ENCODE measurements at places on chromosomes 13 and 19.
A peak's percentile ranks its signal among the peaks of the same experiment; 100 is the strongest.

- DNase-seq: no peak
- peaks cover 9% of the 10 kb centered on the region for H3K4me1 ChIP-seq
- no peak overlapping the region for H3K4me3 ChIP-seq
- no peak overlapping the region for H3K27ac ChIP-seq
Observed at GRCh38 chr19:19257137-19257536, 16.0 kb downstream of the TM6SF2 start.

DNA sequence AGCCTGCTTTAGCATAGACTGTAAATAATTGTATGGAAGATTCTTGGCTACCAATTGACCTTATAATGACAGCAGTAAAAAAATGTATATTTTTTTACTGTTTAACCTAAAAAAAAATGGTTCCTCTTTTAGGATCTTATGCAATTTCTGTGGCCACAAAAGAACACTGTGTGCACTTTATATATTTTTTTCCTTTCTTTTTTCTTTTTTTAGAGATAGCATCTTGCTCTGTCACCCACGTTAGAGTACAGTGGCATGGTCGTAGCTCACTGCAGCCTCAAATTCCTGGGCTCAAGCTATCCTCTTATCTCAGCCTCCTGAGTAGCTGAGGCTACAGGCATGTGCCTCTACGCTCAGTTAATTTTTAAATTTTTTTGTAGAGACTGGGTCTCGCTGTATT, 6.1 kb downstream of the FLT3 start:
- no peak overlapping the region for H3K4me3 ChIP-seq
- DNase-seq: no peak
- H3K4me1 ChIP-seq: no peaks in the 10 kb centered on the region
- H3K36me3 ChIP-seq: no peaks in the 10 kb centered on the region
- peaks cover 68% of the 10 kb centered on the region for H3K27me3 ChIP-seq
- no peak overlapping the region for H3K27ac ChIP-seq

- H3K27me3 ChIP-seq: no peaks in the 10 kb centered on the region
- peaks cover 25% of the 10 kb centered on the region for H3K4me1 ChIP-seq
- no peak overlapping the region for H3K27ac ChIP-seq
- no peak overlapping the region for H3K4me3 ChIP-seq
- H3K36me3 ChIP-seq: no peaks in the 10 kb centered on the region
Observed at GRCh38 chr13:25871389-25872125, 180.3 kb downstream of the SHISA2 start.

- DNase-seq: peak; percentile 59
- no peak within 1 kb of the TSS for H3K4me3 ChIP-seq
- peaks cover 22% of the 10 kb centered on the region for H3K4me1 ChIP-seq
- peaks cover 21% of the 10 kb centered on the region for H3K27me3 ChIP-seq
Observed at GRCh38 chr19:53881482-53882390, at the start of gene PRKCG. Gene PRKCG, plus strand, starts transcription at chr19:53882197. Its CDS starts 298 bp downstream, at chr19:53882495.

- H3K4me1 ChIP-seq: no peaks in the 10 kb centered on the region
- H3K4me3 ChIP-seq: no peak overlapping the region
- no peak overlapping the region for H3K27ac ChIP-seq
- no peak for DNase-seq
- peaks cover 4% of the 10 kb centered on the region for H3K36me3 ChIP-seq
Observed at GRCh38 chr19:29001597-29002245, 211.2 kb downstream of the UQCRFS1 start.

DNA sequence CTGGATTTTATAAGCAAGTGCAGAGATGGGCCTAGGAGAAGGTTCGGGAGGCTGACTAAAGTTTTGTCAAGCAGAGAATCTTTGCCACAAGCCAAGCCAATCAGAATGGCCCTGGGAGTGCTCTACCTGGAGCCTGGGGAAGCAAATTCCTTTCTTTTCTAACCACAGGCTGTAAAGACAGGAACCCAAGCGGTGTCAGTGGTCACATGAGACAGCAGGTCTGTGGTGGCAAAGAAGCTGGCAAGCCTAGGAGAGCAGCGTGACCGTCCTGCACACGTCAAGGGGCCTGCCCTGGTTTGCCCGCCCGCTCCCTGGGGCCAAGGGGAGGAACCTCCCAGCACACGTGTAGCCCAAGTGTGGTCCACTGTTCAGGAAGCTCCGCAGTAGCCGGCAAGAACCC, 90.8 kb downstream of the IPO5 start:
- H3K4me1 ChIP-seq: no peaks in the 10 kb centered on the region
- peaks cover 5% of the 10 kb centered on the region for H3K36me3 ChIP-seq
- H3K27ac ChIP-seq: no peak overlapping the region

DNA sequence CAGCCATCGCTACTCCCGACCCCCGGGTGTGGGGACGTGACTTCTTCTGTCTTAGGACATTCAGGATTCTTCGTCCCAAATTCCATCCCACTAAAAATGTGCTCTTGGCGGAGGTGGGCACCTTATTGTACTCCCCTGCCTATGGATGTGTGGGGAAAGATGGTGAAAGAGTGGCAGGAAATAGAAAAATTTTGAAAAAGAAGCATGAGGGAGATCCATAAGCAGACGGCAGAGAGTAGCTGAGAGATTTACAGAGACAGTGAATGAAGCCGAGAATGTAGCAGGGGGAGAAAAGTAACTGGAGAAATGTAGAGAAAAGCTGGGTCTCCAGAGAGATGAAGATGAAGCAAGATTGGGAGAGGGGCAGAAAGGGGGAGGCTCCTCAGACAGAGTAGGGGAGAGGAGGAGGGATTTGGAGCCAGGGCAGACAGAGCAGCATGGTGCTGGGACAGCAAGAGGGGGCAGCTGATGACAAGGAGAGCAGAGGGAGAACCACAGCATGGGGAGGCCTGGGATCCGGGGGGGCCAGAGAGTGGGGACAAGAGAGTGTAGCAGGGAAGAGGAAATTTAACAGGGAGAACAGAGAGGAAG, 843 bp downstream of the ZNF610 start:
- no peak for DNase-seq
- peak overlapping the region; percentile 95 for H3K27ac ChIP-seq
- peak overlapping the region; percentile 94 for H3K4me3 ChIP-seq
- peaks cover 12% of the 10 kb centered on the region for H3K4me1 ChIP-seq
- no peaks in the 10 kb centered on the region for H3K27me3 ChIP-seq
- peaks cover 19% of the 10 kb centered on the region for H3K36me3 ChIP-seq

- no peak overlapping the region for H3K4me3 ChIP-seq
- no peaks in the 10 kb centered on the region for H3K36me3 ChIP-seq
- DNase-seq: no peak
- H3K27ac ChIP-seq: no peak overlapping the region
- peaks cover 24% of the 10 kb centered on the region for H3K27me3 ChIP-seq
Observed at GRCh38 chr13:60220072-60220471, 56.3 kb upstream of the DIAPH3 start.

DNA sequence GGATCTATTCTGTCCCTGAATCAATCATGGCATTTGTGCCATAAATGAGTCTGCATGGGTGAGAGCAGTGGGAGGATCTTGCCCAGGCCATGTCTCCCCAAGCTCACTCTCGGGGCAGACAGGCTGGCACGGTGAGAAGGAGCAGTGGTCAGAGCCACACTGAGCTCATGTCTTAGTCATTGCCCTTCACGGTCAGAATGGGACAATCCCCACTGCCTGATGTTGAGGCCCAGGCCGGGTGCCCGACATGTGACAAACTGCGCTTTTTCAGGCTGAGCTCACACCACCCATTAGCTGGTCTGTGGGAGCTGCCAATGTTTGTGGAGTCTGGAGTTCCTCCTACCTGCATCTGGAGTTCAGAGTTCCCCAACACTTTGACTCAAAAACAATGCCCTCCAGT, 481.9 kb downstream of the COG6 start:
- no peak overlapping the region for H3K4me3 ChIP-seq
- H3K4me1 ChIP-seq: peaks cover 7% of the 10 kb centered on the region
- no peak overlapping the region for H3K27ac ChIP-seq
- no peaks in the 10 kb centered on the region for H3K27me3 ChIP-seq

- H3K4me1 ChIP-seq: peaks cover 18% of the 10 kb centered on the region
- H3K27me3 ChIP-seq: no peaks in the 10 kb centered on the region
Observed at GRCh38 chr13:43021926-43022670, 1.3 kb upstream of the DNAJC15 start.

DNA sequence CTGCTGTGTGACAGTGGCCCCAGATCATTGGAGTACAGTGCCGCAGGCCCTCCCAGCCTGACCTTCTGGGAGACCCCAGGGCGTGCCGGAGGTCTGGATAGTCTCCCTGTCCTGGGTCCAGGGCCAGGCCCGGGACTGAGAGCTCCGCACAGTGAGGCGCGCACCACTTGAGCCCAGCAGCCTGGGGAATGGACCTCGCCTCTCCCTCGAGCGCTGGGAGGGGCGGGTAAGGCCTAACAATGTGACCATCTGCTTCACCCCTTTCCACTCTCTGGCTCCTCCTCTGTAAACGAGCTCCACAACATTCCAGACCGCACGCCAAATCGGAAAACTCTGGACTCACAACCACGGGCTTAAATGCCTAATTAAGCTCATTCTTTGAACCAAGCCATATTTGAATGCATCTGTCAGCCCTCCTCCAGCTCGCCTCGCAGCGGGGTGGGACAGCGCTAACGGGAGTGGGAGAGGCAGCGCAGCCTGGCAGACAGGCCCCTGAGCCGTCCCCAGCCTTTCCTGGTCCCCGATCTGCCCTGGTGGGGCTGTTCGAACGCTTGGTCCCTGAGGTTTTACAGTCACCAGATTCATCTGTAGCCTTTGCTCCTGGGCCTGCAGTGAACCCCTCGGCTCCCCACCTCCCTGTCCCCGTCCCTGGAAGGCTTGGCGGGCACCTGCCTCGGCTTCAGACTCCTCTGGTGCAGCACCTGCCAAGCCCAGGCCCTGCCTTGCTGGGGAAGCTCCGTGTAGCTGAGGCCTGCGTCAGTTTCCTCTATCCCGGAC, 120.7 kb upstream of the VSTM2B start:
- H3K36me3 ChIP-seq: no peaks in the 10 kb centered on the region
- DNase-seq: no peak
- H3K27ac ChIP-seq: no peak overlapping the region
- peaks cover 24% of the 10 kb centered on the region for H3K27me3 ChIP-seq

GRCh38 chr13:38366954-38367645, 17.4 kb downstream of the UFM1 start:
- peak overlapping the region; percentile 35 for H3K27ac ChIP-seq
- peaks cover 11% of the 10 kb centered on the region for H3K27me3 ChIP-seq
- H3K36me3 ChIP-seq: peaks cover 15% of the 10 kb centered on the region
- no peak for DNase-seq
- H3K4me1 ChIP-seq: no peaks in the 10 kb centered on the region

DNA sequence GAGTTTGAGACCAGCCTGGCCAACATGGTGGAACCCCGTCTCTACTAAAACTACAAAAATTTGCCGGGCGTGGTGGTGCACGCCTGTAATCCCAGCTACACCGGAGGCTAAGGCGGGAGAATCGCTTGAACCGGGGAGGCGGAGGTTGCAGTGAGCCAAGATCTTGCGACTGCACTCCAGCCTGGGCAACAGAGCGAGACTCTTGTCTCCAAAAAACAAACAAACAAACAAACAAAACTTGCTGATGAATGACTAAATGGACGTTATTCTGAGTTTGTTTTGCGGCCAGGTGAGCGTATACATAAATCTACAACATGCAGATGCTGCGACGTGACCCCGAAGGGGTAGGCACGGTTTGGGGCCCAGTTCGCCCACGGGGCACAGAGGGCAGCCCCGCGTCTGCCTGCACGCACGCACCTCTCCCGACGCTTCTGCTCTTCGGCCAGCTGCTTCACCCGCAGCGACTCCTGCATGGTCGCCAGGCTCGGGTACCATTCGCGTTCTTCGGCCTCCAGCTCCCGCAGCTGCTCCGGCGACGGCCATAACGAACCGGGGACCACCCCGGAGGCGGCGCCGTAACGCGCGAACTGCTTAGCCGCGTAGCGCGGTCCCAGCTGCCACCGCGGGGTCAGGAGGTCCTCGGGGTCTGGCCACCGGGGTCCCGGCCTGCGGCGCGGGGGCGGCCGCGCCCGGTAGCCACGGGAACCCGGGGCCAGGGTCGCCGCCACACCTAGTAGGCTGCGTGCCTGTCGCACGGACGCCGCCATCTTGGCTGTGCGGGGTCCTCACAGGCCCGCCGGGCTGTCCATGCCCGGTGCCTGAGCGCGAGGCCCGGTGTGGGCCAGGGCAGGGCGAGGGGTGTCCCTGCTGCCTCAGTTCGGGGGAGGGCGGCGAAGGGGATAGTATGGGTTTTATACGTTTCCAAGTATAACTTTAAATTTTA, at the start of gene GADD45GIP1:
GADD45GIP1 (minus strand) TSS at position 778 of the 943 bp plus-strand sequence; CDS start at position 767, 11 bp downstream.
- H3K4me1 ChIP-seq: peaks cover 19% of the 10 kb centered on the region
- peaks cover 36% of the 10 kb centered on the region for H3K36me3 ChIP-seq
- peak; percentile 84 for DNase-seq
- H3K27me3 ChIP-seq: no peaks in the 10 kb centered on the region
- H3K27ac ChIP-seq: peak within 1 kb of the TSS; percentile 73
- H3K4me3 ChIP-seq: peak within 1 kb of the TSS; percentile 84

DNA sequence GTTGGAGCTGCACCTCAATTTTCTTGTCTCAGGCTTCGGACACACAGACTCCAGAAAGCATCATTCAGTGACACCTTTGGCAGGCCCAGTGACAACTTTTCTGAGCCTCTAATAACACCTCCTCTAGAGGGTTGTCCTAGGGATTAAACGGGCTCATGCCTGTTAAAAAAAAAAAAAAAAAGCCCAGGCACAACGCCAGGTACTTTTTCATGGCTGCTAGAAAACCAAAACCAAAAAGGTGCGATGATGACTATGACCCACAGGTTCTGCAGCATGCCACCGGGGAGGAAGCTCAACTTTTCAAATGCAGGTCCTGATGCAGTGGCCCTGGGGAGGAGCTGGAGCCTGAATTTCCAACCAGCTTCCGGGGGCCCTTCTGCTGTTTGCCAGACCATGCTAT, 184.2 kb downstream of the ABCC4 start:
- DNase-seq: no peak
- H3K27me3 ChIP-seq: no peaks in the 10 kb centered on the region
- no peak overlapping the region for H3K4me3 ChIP-seq
- H3K4me1 ChIP-seq: peaks cover 3% of the 10 kb centered on the region

DNA sequence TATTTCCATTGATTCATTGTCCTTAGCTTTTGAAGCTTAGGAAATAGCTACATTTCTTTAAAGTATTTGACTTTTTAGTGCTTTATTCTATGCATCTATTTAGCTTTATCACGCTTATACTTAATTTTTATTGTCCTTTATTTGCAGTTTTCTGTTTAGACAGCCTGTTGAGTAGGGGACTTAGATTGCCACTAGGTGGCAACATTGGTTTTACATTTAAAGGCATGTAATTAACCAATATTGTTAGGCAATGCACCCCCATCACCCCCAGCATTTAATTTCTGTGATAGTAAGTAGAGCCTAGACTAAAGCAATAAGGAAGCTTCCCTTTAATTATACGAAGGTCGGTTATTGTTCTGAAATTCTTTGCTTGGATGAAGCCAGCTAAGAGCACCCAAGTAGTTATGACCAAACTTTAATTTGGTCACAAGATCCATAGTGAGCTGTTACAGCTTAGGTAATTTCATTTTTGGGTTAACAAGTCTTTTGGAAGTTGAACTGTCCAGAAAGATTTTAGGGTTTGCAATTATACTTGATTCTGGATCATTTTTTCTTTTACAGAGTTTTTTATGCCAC, 36.5 kb downstream of the B3GLCT start:
- no peak for DNase-seq

All from effector memory CD8-positive, alpha-beta T cell (primary cell).